NCI-H524 treated with DMSO at 0.1 percent for 48 hours (cell line): ENCODE measurements at places on chromosomes 5 and 9.

DNA sequence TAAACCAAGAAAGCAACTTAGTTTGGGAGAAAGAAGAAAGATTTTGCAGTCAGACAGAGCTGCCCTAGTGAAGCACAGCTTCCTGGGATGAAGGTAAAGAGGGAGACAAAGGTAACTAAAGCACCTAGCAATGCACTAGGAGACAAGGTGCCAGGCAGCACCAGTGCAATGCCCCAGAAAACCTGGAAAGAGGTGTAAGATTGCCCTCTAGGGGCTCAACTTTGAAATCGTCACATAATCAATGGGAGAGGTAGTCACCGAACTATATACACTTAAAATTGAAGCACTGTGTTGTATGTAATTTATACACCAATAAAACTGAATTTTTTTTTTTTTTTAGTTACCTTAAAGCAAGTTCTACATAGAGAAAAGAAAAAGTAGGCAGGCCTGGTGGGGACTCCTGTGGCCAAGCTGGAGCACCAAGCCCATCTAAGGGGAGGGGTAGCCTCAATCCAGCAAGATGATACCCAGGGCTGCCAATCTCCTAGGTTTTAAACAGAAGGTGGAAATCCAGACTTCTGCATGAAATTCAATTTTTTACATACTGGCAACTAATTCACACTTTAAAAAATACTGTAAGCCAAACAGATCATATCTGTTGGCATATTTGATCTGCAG lies 48.2 kb downstream of the CDK5RAP2 start:
- DNase-seq, result peak; percentile 6

GRCh38 chr5:95219411-95219810 lies 65.5 kb downstream of the MCTP1 start:
- no peak for DNase-seq

DNA sequence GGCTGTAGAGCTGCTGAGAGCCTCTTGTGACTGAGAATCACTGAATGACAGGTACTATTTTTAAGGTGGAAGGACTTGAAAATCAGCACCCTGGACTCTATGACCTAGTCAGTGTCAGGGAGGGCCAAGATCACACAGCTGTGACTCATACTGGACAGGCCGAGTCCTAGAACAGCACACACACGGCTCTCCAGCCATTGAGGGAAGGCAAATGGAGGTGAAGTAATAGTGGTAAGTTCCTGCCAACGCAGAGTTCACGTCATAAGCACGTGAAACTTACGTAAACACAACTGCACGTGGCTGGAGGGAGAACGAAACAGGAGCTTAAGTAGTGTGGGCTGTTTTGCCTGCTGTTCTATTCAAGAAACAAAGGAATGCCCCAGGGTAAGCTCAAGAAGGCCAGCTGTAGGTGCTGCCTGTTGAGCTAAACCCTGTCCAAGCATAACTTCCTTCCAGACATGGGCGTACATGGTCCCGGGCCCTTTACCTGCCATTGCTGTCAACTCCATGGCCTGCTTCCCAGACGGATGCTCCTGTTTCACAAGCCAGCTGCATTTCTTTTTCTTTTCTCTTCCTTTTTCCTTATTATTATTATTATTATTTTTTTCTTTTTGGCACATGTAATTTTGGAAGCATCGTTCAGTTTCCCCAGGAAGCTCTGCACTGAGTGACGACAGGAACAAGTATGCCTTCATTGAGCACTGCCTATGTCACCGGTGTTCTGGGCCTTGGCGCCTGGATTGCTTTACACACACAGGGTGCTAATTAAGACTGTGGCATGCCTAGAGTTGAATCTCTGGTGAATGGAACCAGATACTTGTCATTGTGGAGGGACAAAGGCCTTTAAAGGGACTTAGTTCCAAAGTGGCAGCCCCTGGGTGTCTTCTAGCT lies 10.2 kb upstream of the LCP2 start:
- no peak for DNase-seq

- no peak for DNase-seq
These were observed 487.0 kb upstream of the TNC start for GRCh38 chr9:115604831-115605483.

DNA sequence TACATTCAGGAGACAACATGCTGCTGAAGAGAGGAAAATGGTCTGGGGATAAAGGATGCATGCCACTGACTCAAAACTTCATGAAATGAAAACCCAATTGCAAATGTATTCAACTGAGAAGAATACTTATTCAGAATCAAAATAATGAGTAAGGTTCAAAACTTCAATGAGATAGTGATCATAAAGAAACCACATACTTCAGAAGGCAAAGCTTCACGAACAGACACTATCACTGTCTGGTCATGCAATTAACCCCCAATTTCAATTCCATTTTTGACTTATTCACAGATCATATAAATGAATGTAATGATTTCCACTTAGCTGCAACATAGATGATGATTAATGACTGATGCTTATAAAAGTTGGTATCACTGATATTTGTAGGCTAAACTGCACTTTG lies 33.0 kb upstream of the CTNNAL1 start:
- no peak for DNase-seq

GRCh38 chr5:73188764-73189531 lies 16.0 kb downstream of the TMEM174 start:
- peak; percentile 63 for DNase-seq

GRCh38 chr5:37604290-37604689 lies 225.2 kb downstream of the WDR70 start:
- DNase-seq, result no peak

DNA sequence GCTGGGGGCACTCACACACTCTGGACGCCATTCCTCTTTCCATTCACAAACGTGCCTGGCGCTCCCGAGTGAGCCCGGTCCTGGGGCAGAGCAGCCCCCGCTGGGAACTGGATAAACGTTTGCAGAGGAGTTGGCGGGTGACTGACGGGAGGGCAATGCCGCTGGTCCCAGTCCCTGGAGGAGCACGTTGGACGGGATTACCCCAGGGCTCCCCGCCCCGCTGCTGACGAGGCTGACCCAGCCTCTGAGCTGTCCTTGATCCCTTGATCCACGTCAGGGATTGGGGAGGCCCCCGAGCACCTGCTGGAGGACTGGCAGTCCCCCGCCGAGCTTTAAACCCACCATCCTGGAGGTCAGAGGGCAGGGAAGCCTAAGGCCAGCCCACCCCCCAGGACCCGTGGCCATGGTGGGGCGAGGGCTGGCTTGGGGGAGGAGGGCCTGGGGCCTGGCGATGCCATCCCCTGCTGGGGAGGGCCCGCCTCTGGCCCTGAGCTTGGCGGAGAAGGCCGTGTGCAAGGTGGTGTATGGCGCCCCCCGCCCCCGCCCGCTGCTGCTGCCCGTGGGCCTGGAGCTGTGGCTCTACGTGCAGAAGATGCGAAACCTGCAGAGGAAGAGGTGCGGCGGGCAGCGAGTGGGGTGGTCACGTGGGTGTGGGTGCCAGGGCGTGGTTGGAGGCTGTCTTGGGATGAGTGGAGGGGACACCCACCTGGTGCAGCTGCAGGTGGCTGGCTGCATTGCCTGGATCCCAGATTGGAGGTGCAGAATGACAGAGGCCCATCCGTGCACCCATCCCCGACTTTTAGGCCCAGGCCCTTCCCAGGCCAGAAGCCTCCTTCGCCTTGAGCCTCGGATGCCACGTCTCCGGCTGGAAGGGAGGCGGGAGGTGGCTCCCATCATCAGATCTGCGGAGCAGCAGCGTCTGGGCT lies 4.5 kb downstream of the GPSM1 start:
- DNase-seq, result no peak

GRCh38 chr5:38069360-38069759 lies 189.0 kb upstream of the EGFLAM start:
- DNase-seq, result no peak

GRCh38 chr5:56552612-56553268 lies 262.6 kb upstream of the MAP3K1 start:
- no peak for DNase-seq

DNA sequence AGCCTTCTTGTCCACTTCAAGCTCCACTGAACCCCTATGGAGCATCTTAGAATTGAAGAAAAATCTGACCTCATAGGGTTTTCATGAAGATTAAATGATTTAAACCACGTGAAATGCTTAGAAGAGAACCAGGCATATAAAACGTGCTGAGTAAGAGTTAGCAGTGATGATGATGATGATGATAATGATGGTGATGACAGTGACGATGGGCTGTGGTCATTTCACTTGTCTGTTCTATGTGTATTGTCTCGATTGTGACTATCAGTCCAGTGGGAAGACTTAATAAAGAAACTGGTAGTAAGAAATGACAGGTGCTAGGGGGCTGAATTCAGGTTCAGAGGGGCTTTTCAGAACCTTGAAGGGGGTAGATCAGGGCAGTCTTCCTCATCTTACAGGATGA lies 45.1 kb upstream of the CDKN2AIPNL start:
- DNase-seq, result no peak

DNA sequence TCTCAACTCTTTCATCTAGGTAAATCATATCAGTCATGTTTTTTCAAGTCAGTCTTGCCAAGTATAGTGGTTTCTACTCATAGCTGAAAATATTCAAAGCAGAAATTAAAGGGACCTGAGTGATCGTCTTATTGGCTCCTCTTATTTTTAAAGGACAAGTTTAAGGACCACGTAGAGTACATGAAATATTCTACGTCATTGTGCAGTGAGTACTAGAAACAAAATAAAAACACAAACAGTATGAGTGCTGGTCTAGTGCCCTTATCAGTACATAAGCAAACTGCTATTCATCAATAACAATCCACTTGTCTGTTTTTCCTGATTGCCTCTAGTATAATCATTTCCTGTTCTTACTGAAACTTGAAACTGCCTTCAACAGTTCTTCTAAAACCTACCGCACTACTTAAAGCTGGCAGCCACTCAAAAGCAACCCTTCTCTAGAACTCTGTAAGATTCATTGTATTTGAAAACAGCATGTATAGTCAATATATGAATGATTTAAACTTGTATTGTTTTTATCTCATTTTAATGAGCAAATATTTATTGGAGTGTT lies 853.7 kb downstream of the TAF11L14 start:
- DNase-seq, result no peak

DNA sequence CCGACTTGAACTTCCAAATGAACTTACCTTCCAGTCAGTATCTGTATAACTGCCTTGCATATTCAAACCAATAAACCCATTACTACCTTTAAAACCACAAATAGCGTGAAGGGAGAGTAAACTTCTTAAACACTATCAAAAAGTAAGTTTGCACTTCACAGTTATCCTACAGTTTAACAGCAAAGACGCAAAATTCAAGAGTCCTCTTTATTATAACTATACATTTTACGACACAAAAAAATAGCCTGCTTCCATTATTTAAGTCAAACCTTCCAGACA lies 1.8 kb downstream of the PTBP3 start:
- DNase-seq, result no peak

DNA sequence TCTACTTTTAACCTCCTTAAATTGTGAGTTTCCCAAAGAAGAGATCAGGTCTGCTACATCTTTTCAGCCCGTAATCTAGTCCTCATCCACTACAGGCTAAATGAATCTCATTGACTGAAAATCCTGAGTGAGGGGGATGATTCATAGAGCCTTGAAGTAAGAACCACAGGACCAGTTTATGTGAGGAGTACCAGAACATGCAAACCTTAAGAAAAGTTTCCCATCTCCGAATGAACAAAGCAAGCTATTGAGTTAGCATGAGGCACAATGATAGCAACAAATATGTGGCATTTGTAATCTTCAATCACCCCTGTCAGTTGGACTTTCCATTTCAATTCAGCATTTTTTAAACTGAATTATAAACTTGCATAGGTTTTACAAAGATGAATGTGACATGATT lies 197.0 kb downstream of the ALDH1A1 start:
- no peak for DNase-seq

DNA sequence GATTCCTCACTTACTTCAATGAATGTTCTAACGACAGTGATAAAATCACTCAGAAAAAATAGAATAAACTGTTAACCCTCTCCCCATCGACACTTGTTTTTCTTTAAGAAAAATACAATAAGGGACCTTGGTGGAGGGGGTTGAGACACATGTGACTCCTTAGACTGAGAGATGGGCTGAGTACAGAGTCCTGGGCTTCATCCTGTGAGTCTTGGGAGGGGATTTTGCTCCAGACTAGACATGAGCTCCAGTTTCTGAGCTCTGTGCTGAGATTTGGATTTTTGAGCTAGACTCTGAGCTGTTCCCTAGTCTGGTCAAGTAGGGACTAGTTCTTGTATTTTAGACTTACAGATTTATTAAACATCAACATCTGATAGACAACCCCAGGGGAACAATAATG lies 241.5 kb upstream of the MVB12B start:
- no peak for DNase-seq

- DNase-seq, result no peak
These were observed 15.8 kb upstream of the SPOUT1 start for GRCh38 chr9:128845186-128845931.
